ENCODE measurements at places on chromosomes 16 and 17. TPM values are rescaled to one million over a fixed set of nuclear protein-coding genes. Genes with fewer than 3 reads are reported as not detected.

DNA sequence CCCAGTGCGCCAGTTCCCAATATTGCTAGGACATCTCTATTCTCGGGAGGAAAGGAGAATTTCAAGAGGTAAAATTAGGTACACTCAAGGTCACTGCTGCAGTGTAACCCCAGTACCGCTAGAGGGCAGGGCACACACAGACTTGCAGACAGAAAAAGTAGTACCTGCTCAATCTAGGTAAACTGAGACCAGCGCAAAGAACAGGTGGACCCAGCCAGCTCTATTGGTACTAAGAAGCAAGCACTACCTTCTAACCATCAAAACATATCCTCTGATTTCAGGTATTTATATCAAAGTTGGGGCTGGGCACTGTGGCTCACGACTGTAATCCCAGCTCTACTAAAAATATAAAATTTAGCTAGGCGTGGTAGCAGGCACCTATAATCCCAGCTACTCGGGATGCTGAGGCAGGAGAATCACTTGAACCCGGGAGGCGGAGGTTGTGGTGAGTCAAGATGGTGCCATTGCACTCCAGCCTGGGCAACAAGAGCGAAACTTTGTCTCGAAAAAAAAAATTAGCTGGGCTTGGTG lies 3.6 kb upstream of the WDR81 start:
- peak; percentile 71 for DNase-seq

DNA sequence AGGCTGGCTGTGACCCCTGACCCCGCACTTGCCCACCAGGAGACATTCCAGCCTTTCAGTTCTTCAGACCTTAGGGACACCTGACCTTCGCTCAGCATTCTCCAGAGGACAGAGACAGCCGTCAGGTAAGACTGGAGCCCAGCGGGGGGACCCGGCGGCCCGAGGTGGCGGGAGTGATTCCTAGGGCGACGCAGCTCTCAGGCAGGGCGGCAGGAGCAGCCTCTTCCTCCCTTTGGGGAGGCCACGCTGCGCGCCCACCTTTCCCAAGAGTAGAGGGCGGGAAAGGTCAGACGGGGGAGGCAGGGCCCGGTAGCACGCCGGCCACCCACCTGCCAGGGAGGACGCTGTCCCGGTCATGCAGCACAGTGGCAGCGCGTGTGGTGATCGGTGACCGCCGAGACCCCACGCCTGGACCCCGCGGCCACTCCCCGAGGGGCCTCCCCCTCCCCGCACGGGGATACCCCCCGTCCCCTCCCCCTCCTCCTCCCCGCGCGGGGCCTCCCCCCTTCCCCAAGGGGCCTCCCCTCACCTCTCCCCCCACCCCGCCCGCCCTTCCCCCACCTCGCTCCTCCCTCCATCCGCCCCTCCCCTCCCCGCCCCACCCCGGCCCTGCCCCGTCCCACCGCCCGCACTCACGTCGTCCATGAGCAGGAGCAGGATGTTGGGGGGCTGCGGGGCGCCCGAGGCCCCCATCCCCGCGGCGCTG lies 472 bp downstream of the GALNS start:
- DNase-seq = no peak

The AOC3 gene
- total RNA-seq = 8.6 TPM

The ZNF597 gene
- 0.91 TPM for total RNA-seq

DNA sequence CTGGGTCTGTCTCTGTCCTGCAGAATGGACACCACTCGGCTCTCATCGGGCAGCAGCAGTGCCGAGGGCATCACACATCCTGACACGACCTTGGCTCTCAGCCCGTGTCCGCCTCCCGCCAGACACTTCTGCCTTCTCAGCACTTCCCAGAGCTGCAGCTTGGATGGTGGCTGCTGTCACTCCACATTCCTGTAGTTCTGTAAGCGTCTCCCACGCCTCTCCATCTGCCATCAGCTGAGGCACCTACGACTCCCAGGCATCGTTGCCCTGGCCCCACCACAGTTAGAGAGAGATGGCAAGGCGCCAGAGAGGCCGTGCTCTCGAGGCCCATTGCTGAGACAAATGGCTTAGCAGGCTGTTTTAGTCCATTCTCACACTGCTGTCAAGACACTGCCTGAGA lies 195.9 kb upstream of the CHMP6 start:
- peak; percentile 63 for DNase-seq

DNA sequence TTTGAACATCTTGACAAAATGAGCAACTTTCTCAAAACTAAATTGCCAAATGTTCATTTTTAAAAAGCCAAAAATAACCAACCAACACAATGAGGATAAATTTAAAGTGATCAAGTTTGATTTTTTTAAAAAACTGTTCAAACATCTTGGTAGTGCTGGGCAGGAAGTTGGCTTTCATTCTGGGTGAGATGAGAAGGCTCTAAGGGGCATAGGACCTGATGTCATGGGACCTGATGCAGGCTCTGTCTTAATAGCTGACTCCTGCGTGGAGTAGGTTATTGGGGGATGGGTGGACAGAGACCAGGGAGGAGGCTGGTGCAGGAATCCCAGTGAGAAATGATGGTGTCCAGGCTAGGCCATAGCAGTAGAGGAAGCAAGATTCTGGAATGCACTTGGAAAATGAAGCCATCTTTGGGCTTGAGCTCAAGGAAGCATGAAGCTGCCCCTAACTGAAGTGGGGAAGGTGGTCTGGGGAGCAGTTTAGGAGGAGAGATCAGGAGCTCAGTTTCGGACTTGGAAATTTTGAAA lies 20.4 kb downstream of the NLRC5 start:
- DNase-seq = no peak

- peak; percentile 54 for DNase-seq
Measured at GRCh38 chr16:85798901-85799496, 345 bp downstream of the EMC8 start.

The KIFC3 gene
- 43.5 TPM for total RNA-seq

- DNase-seq = no peak
Measured at GRCh38 chr16:35795361-35796029, 2336.1 kb downstream of the TP53TG3F start.

The DCXR gene
- 1,477 TPM for total RNA-seq

DNA sequence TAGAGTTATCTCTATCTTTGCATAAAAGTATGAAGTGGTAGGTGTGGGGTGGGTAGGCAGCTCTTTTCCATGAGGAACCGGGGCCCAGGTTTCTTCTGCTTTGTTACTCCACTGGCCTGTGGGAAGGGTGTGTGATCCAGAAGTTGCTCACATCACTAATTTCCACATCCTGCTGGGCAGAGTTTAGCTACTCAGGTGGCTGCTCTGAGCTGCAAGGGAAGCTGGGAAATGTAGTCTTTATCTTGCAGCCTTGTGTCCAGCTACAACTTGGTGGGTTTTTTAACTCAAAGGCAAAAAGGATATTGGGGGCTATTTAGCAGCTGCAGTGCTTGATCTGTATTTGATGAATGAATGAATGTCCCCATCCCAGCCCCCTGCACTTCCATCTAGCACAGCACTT lies 335.3 kb downstream of the SNX29 start:
- DNase-seq = no peak

GRCh38 chr17:17448723-17449122 lies 28.1 kb upstream of the MED9 start:
- DNase-seq = no peak

The SHCBP1 gene
- total RNA-seq = not detected

The NGFR gene
- 14.0 TPM for total RNA-seq

- DNase-seq = no peak
Measured at GRCh38 chr16:50836121-50836621, 94.3 kb downstream of the CYLD start.

Measured in left lobe of liver (tissue), 2 donors.